CD4-positive, alpha-beta T cell treated with Interleukin-17A for 4 hours (primary cell): ENCODE measurements at places on chromosomes 1 and 21.

- DNase-seq, result no peak
Observed at GRCh38 chr1:230825761-230826160, 42.6 kb downstream of the C1orf198 start.

DNA sequence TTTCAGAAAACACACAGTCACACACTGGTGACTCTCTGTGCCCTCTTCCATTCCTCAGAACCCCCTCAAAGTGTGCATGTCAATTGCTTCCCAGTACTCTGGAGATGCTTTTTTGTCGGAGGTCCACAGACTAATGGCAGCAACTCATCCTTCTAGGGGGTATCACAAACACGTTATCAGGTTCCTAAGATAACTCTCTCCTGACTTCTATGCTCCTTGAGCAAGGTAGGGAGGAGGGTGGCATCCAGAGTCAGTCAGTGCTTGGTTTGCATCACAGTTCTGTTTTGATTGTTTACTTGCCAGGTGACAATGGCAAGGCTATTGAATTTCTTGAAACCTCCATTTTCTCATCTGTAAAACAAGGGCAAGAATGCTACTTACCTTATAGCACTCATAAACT lies 39.4 kb upstream of the DYNLT5 start:
- no peak for DNase-seq

DNA sequence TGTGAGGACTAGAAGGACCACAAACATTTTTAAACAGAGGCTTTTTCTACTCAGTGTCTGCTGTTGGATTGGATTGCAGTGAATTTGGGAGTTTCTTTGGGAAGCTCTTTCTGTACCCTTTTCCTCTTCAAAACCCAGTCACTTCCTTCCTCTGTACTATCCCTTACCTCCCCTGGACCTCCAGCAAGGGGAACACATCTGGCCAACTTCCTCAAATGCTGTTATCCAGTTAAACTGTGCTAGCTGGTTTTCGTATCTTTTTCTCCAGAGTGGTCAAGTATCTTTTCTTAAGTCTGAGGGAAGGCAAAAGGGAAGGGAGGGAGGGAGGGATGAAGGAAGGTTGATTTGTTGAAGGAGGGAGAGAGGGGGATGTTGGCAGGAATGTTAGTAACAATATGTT lies 99.2 kb upstream of the TNR start:
- no peak for DNase-seq

GRCh38 chr1:224219011-224219611 lies 36.1 kb downstream of the DEGS1 start:
- DNase-seq, result no peak

DNA sequence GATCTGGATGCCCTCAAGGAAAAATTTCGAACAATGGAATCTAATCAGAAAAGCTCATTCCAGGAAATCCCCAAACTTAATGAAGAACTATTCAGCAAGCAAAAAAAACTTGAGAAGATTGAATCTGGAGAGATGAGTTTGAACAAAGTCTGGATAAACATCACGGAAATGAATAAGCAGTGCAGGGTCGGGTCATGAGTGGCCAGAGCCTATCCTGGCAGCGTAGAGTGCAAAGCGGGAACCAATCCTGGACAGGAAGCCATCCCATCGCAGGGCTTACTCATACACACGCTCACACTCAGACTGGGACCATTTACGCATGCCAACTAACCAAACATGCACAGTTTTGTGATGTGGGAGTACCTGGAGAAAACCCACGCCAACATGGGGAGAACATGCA lies 43.1 kb downstream of the ZMYM1 start:
- no peak for DNase-seq

GRCh38 chr1:103250441-103250861 lies 142.1 kb upstream of the COL11A1 start:
- no peak for DNase-seq

DNA sequence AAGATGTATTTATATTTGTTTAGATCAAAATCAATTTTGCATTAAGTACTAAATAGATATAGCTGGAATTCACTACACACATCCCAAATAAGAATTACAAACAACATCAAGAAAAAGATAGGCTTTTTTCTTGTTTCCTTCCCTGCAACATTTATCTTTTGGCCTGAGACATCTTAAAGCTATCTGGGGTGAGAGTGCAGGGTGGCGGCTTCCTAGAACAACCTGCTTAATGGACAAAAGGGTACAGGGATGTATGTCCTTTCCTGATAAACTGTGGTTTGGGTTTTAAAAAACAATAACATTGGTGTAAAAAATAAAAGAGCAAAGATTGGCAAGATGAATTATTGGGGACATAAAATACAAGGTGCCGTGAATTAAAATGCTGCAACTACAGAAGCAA lies 54.4 kb downstream of the EPRS1 start:
- DNase-seq, result no peak
